ENCODE measurements at places on chromosomes 16 and 17.

DNA sequence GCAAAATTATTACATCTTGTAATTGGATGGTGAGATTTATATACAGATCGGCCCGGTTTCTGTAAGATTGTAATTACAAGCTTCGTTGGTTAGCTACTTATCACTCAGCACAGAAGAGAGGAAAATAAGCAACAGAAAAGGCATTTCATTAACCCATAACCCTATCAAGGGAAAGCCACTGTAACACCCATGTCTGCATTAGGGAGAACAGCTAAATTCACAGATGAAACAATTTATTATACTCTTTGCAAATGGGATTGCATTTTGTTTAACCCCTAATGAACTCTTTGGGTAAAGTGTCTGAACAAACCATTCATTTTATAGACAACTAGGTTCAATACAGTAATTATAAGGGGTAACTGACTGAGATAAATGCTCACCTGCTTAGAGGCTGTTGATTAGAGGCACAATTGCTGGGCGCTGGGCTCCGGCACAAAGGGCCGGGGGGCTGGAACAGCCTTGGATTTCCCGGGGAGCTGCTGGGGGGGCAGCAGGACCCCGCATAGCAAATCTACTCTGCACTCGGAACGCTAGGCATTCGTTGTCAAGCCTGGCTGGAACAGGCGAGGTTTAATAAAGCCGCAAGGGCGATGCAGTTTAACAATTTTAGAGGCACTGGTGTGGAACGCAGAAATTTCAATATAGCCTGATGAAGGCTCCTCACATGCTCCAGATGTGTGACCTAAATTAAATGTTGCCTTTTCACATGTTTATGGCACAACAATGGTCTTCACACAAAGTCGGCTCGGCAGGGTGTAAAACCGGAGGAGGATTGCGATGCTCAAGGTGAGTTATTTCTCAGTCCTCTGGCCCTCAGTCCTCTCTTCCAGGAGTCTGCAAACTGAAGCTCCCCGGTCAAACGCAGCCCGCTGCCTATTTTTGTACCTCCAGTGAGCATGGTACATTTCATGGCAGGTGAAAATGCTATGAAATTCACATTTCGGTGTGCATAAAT lies 134.0 kb upstream of the IRX6 start:
- DNase-seq, result no peak

- no peak for DNase-seq
These were observed 201.0 kb upstream of the WSCD1 start for GRCh38 chr17:5869041-5869745.

GRCh38 chr17:1735418-1735817 lies 7.3 kb upstream of the SERPINF2 start:
- no peak for DNase-seq

DNA sequence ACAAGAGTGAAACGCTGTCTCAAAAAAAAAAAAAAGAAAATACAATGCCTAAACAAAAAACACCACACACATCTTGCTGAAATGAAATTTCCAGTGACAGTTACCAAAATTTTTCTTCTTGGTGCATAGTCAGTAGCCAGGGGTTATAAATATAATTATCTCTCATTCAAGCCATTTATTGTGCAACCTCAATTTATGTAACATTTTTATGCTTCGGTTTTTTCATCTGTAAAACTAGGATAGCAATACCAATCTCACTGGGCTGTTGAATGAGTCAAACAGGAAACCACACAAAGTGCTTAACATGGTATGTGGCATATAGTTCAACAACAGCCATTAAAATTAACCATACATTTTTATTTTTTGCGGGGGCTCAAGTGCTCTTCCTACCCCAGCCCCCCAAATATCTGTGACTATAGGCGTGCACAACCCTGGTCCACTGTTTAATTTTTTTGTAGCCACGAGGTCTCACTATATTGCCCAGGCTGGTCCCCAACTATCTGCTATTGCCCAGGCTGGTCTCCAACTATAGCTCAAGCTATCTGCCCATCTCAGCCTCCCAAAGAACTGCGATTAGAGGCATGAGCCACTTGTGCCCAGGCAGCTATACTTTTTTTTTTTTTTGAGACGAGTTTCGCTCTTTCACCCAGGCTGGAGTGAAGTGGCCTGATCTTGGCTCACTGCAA lies 2.6 kb downstream of the COG4 start:
- DNase-seq, result no peak

- DNase-seq, result no peak
These were observed 3.7 kb downstream of the RHBDL3 start for GRCh38 chr17:32269377-32269776.

DNA sequence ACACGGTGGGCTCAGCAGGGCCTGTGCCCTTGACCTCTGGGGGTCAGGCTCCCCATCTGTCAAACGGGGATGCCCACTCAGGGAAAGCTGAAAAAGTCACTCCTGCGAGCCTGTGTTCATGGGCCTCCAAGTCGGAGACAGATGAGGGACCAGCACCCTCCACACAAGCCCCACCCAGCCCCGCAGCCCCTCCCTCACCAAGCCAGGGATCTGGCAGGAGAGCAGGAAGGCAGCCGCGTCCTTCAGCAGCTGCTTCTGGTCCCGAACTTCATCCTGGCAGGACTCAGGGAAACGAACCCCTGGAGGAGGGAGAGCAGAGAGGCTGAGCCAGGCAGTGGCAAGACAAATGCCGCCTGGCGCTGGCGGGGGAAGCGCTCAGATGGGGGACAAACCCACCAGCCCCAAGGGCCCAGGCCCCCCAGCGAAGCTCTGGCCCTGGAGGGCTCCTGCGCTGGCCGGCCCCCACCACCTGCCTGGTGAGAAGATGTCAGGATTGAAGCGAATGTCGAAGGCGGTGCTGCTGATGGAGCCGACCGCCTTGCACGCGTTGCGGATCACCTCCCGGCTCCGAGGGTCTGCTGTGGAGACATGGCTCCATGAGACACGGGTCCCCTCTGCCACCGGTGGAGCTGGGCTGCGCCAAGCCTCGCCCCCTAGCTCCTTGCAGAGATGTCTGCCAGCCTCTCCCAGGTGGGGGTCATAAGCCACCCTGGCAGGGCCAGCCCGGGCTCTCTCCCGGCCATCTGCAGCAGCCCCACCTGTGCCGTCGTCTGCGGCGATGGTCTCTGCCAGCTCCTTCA lies 15.4 kb downstream of the CLUH start:
- DNase-seq, result no peak

DNA sequence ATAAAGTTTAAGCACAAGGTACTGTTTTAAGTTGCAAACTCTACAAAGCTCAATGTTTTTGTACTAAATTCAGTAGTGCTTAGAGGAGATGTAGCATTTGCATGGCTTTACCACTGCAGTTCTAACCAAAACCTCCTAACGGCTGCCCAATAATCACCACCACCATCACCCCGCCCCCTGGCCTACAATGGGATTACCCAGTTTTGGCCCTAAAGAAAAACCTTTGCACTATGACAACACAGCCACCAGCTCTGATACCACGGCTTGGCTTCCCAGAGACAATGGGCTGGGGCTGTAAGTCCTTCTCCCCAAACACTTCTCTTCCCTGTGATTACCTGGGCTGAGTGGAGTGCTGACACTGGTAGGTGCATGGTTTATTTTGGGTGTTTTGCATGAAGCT lies 58.4 kb upstream of the MTMR4 start:
- DNase-seq, result no peak

- DNase-seq, result no peak
These were observed 69.2 kb upstream of the DHX40 start for GRCh38 chr17:59496178-59496577.

- no peak for DNase-seq
These were observed 54.3 kb downstream of the NEUROD2 start for GRCh38 chr17:39553341-39553945.

DNA sequence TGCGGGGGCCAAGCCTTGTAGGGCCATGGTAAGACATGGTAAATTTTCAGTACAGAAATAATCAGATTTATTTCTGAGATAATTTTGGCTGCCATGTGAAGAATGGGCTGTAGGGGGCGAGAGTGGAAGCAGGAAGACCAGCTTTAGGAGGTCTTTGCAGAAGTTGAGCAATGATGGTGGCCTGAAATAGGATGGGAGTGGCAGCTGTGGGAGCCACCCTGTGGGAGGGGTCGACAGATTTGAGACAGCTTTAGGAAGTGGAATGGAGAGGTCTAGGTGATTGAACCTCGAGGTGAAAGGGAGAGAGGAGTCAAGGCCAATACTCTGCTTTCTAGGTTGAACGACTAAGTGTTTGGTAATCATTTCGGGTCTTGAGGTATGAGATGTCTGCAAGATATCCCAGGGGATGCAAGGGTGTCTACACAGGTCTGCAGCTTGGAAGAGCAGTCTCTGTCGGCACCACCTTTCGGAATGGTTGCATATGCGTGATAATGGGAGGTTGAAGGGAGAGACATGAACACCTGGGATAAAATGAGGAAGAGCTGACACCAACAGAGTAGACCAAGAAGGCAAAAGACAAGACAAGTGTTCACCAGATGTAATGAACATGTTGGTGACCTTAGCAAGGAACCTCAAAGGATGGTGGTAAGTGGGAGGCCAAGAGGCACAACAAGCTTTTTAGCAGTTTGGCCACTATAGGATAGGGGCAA lies 4.2 kb upstream of the ATXN7L3 start:
- DNase-seq, result no peak

DNA sequence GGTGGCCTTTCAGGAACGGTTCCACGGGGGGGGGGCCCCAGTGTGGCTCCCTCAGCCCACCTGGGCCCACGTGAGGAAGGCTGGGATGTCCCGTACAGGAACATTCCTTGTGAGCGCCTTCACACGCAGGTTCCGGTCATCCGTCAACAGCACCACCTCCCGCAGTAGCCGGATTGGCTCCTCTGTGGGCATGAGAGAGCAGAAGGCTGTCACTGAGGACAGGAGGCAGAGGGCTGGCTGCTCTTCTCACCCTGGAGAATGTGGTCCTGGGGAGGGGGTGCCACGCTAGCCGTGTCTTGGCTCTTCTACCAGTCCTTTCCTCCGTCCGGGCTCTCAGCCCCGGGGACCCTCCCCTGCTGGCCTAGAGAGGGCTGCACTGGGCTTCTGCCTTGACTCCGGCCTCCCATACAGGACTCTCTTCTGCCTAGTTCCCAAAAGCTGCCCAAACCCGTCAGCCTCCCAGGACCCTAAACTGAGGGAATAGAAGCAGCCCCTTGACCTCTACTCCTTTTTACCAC lies 6.6 kb downstream of the HIC1 start:
- DNase-seq, result no peak

DNA sequence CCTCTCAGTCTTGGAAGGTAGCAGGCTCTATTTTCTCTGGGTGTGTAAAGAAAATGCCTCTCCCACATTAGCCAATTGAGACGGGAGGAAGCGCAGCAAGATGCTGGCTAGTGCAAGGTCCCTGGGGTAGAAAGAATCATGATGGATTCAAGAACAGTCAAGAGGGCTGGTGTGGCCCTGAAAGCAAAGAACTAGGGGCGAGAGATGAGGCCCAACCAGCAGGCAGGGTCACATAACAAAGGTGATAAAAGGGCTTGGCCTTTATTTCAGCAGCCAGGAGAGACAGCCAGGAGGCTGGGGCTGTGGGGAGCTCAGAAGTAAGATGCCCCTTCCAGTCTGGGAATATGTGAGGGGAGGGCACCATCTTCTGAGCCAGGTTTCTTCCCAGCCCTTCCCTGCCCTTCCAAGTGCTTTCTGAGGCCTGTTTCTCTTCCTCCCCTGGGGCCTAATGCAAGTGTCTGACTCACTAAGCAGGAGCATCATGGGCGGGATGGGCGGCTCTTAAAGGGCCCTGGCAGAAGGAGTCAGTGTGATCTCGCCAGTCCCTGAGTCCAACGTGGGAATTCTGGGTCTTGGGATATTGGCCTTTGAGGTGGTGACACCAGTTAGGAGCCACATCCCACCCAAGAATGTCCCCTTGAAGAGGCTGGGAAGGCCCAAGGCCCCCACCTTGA lies 3.9 kb upstream of the NLRC5 start:
- no peak for DNase-seq

- DNase-seq, result peak; percentile 51
These were observed 16.8 kb upstream of the RMI2 start for GRCh38 chr16:11328172-11329070.

DNA sequence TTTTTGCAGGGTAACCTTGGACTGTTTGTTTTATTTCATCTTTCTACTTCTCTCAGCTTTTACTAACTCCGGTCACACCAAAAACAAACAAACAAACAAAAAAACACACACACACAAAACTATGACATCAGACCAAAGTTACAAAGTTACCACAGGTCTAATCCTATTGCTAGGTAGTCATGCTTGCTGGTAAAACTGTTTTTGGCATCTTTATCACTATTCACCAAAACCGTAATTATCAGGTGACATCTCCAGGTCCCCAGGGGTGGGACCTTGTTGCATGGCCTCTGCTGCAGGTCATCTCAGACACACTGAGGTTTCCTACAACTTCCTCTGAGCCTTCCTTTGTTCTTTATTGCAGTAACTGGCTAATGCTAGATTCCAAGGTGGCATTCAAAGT lies 162.3 kb downstream of the ABCA8 start:
- no peak for DNase-seq

GRCh38 chr17:49450735-49451134 lies 36.1 kb upstream of the PHB1 start:
- no peak for DNase-seq

DNA sequence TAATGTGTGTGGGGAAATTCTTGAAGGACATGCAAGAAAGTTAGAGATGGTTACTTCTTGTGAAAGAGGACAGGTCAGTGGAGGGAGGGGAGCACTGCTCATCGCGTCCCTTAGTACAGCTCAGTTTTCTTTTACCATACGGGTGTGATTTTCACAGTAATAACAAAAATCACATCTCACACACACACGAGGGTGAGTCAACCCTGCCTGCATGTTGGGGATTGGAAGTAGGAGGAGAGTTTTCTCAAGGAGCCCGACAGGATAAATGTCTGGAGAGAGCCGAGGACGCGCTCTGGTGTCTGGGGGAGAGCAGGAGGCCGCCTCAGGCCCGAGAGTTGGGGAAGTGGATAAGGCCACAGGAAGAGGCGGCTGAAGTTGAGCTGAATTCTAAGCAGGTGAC lies 16.4 kb downstream of the PLCD3 start:
- no peak for DNase-seq

- no peak for DNase-seq
These were observed 80.8 kb downstream of the OMG start for GRCh38 chr17:31216031-31216751.

DNA sequence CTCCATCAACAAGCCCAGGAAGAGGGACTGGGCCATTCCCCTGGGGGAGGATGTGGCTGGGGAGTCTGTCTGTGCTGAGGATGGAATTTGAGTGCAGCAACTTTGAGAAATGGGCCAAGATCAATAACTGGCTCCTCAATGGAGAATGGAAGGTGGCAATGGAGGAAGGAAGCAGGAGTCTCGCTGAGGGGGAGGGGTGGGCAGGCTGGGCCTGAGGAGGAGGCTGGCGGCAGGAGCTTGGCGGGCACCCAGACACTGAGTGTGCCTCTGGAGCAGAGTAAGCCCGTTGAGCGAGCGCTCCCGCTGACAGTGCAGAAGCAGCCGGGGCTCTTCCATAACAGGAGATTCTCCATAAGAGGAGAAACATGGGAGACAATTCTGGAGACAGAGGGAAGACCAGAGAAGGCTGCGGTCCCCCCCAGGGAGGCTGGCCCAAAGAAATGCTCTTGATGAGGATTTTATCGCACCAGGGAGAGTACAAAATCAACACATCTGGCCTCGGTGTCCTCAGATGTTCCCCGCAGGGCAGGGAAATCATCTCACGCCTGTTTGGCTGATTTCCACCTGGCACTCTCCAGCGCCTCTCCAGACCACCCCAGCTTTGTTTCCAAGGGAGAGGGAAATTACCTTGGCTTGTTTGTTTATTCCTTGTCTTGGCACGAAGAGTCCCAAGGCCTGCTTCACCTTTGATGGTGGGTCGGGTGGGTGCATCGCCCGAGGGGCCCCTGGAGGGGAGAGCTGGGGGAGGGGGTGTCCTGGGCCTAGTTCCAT lies 2.8 kb upstream of the MMP15 start:
- no peak for DNase-seq
